ENCODE measurements at places on chromosomes 1 and 21.

DNA sequence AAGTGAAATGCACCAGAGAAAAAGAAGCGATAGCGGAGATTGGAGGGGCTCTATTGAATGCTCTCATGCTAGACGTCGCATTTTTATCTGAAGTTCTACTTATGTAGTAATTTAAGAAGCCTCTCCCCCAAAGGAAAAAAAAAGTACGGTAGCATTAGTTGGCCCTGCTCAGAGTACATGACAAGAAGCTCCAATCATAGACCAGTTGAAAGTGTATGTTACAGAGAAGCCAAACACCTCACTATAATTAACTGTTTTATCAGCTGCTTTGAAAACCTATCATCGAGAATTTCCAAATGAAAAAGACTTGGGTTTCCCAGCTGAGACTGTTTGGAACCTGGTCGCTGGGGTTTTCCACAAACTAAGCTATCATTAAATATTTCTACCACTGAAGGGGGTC is 19.6 kb upstream of the OVAAL start:
- DNase-seq: no peak

- DNase-seq: no peak
Observed at GRCh38 chr1:109307274-109308021, 637 bp upstream of the MYBPHL start.

DNA sequence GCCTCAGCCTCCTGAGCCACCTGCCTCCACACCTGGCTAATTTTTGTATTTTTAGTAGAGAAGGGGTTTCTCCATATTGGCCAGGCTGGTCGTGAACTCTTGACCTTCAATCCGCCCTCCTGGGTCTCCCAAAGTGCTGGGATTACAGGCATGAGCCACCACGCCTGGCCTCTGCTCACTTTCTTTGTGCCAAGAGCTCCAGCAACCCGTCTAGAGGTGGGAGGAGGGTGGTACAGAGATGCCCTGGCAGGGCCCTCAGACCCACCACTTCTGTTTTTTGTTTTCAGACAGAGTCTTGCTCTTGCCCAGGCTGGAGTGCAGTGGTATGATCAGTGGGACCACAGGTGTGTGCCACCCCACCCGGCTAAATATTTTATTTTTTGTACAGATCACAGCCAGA is 6.9 kb upstream of the SYNC start:
- DNase-seq: no peak

- no peak for DNase-seq
Observed at GRCh38 chr1:161390559-161390858, 22.8 kb upstream of the CFAP126 start.

GRCh38 chr1:206001476-206001888 is 1.7 kb downstream of the RAB7B start:
- peak; percentile 95 for DNase-seq

DNA sequence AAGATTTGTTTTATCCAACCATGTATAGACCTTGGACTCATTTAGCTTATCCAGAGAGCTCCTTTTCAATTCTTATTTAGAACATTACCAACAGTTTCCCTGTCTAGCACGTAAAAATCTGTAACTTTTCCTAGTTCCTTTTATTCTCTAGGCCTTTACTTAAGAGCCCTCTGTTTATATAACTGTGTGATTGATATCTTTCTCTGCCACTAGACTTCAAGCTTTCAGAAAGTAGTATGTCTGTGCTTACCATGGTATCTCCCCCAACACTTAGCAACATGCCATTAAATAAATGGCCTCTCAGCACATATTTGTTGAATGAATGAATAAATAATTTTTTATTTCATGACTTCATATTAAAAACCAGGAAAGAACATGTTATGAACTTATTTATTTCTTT is 209.4 kb downstream of the PTPRC start:
- DNase-seq: peak; percentile 20

DNA sequence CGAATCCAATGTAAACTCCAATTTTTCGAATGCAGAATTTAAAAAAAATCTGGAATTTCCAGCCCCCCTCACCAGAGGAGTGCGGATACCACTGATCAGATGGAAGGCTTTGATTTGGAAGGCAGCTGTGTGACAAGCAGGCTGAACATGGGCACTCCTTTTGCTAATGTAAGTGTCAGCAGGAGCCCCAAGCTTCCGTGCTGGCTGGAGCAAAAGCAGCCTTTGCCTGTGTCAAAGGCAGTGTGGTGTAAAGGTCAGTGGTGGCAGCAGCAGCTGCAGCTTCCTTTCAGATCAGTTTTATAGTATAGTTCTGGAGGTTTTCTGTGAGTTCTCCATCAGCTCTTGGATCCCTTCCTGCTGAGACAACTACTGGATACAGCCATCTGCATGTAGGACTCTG is 259.9 kb downstream of the CTH start:
- no peak for DNase-seq

DNA sequence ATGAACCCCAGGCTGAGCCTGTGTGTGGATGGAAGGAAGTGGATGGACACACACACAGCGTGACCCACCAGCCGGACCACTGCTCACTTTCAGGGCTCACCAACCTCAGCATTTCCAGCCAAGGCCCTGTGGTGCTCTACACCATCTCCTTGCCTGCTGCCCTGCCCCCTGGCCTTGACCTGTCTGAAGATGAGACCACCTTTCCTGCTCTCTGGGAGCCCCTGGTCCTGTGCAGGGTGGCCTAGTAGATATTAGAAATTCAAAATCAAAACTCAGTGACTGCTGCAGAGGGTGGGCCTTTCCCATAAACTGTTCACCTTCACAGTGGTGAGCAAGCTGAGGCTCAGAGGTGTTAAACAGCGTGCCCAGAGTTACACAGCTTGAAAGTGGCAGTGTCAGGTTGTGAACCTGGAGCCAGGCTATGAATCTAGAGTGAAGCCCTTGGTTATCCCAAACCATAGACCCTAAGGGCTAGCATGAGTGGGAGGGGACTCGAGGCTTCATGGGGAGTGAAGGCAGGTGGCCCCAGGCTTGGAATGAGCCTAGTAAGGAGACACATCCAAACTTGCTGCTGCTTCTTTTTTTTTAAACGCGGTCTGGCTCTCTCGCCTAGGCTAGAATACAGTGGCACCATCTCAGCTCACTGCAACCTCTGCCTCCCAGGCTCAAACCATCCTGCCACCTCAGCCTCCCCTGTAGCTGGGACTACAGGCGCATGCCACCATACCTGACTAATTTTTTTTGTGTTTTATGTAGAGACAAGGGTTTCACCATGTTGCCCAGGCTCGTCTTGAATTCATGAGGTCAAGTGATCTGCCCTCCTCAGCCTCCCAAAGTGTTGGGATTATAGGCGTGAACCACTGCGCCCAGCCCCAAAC is 41.5 kb downstream of the MAN1C1 start:
- DNase-seq: no peak

GRCh38 chr1:36119456-36119855 is 5.6 kb downstream of the COL8A2 start:
- DNase-seq: peak; percentile 63

DNA sequence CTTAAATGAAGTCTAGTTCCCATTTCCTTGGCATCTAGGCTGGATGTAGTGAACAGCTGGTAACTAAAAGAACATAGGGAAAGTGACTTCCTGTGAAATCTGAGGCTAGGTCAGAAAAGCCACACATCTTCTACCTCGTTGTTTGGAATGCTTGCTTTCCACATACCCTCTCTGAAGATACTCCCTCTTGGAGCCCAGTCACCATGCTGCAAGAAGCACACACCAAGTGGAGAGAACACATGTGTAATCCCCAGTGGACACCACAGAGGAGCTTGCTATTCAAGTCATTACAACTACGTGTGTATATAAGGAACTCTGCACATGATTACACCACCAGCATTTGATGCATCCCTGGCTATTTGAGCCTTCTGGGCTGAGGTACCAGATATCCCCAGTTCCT is 125.9 kb downstream of the RGS21 start:
- peak; percentile 18 for DNase-seq

DNA sequence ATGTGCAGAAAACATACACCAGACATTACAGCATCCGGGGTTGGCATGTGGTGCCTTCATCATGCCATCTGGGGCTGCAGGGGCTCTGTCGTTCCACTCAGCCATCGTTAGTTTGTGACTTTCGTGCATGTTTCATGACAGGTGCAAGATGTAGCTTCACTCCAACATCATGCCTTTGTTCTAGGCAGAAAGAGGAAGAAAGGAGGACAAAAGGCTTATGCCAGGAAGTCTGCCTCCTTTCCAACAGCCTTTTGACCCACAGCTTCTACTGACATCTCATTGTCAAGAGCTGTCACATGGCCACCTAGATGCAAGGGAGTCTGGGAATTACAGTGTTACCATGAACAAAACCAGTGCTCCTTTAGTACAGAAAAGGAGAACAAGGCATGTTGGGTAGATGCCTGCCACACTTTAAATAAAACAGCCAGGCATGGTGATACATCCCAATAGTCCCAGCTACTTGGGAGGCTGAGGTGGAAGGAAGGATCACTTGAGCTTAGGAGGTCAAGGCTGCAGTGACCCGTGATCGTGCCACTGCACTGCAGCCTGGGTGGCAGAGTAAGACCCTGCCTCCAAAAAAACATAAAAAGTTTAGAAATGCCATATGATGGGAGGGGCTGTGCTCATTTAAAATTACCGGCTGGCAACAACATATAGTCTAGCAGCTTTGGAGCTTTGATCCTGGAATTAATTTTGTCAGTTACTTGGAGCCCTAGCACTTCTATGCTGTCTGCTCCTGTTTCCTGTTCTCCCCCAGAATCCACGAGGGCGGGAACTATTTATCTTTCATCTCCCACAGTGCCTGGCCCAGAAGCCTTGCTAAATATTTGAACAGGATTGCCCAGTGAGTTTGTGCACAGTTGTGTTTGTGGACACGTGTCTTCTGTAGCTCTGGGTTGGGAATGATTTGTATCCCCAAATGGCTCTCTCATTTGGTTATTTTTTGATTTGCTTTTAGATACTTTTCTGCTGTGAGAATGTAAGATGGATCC is 7.4 kb downstream of the DOP1B start:
- DNase-seq: no peak

DNA sequence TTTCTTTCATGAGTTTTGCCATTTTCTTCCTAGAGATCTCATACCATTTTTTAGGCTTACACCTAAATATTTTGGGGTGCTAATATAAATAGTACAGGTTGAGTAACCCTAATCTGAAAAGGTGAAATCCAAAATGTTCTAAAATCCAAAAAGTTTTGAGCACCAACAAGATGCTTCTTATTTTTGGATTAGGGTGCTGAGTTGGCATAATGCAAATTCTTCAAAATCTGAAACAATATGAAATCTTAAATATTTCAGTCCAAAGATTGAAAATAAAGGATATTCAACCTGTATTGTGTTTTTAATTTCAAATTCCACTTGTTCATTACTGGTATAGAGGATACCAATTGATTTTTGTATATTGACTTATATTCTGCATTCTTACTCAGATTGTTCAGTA is 51.1 kb upstream of the KCNK2 start:
- DNase-seq: no peak

GRCh38 chr21:14740692-14741091 is 194.6 kb upstream of the SAMSN1 start:
- DNase-seq: no peak

GRCh38 chr1:65409314-65409713 is 11.2 kb upstream of the LEPR start:
- no peak for DNase-seq

DNA sequence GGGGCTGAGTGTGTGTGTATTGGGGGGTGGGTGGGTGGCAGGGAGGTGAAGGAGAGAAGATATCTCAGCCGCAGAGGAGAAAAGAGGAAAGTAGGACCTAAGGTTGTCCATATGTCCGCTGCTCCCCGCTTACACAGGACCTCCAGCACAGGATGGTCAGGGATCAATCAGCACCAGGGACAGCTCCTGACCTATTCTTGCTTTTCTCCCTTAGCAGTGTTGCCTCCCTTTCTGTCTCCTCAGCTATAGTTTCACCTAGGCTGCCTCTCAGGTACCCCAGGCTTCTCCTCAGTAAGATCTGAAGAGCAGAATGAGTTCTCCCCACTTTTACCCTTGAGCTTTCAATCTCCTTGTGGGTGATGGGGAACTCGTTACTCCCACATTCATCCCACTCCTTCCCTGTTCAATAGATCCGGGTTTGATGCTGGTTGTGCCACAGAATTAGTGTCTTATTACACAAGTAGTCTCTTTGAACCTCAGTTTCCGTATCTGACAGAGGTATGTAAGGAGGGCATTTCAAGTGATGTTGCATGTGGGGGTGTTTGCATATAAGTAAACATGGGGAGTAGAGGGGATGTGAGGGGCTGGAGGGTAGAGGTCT is 1.4 kb upstream of the DPH2 start:
- no peak for DNase-seq

GRCh38 chr21:26027696-26028095 is 142.9 kb downstream of the APP start:
- no peak for DNase-seq

DNA sequence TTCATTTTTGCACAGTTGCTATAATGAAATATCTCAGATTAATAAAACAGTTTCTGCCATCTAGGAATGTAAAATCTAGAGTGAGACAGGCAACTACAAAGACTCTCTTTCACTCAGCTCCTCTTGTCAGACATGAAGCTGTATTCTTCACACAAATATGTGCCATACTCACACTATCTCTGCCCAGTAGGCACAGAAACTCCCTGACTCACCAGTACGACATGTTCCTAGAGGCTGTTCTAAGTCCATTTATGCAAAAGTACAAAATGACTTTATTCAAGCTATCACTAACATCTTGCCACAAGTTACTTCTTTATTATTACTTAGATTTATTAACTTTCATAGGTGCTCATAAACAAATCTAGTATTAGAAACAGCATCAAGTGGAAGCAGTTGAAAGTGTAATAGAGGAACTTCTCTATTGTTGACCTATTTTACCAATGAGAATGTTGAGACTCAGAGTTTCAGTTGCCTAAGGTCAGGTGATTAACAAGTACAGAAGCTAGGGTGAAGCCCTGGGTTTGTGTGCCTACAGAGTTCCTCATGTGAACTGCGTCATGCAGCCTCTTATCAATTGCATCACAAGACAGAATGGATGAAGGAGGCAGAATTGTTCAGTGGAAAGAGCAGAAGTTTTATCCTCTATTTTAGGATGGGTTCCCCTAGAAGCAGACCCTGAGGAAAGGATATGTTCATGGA is 98.9 kb downstream of the RGS2 start:
- peak; percentile 19 for DNase-seq

DNA sequence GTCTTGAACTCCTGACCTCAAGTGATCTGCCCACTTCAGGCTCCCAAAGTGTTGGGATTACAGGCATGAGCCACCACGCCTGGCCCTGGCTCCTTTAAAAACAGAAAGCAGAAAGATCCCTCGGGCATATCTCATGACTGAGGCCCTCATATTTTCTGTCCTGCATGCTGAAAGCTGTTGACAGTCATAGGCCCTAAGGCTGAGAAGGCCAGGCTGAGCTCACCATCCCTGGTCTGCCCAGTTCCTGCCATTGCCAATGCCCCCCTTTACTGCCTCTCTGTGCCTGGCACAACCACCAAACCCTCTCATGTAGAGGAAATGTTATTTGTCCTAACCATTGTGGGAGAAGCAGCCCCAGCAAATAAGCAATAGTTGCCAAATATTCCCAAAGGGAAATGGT is 12.7 kb downstream of the CD34 start:
- DNase-seq: no peak
